ENCODE measurements at places on chromosomes 3 and 15. TPM values are rescaled to one million over a fixed set of nuclear protein-coding genes. Genes with fewer than 3 reads are reported as not detected.

DNA sequence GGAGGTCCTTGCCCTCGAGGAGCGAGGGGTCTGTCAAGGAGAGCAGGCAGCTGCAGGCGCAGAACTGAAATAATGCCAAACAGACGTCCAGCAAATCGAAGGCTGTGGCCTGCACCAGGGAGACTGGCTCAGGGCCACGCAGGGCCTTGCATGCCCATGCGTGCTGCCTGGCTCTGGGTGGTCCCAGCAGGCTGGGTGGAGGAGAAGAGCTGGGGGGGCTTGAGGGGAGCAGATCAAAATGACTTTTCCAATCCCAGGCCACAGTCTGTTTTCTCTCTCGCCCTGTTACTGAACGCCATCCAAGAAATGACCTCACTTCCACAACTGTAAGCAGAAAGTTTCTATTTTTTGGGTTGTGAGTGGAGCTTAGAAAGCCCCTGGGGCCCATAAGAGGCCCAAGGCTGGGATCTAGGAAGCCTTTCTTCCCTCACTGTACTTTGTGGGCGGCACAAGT, 96.9 kb upstream of the RPL32 start:
- DNase-seq, result no peak

DNA sequence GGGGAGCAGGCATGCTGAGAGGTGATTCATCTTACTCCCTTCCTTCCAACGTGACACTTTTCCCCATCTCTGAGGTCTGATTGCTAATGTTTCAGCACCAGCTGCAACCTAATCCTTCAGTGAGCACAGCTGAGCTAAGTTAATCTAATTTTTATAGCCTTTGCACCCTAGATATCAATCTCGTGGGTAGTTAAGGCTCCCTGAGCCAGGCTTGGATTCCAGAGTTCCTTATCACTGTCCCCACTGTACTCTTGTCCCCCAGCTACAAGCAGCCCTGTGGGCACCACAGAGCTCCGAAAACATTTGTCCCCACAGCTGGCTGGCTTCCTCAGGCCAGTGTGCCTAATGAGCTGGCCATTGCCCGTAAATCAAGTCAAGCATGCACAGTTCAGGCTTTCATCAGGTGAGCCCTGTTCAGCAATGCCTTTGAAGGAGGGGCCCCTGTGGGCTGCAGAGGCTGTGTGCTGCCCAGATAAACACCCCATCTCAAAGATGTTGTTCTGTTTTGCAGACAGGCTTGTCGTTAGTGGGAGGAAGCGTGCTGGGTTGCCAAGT, 376.9 kb upstream of the RASGRP1 start:
- DNase-seq, result no peak

GRCh38 chr15:77649610-77650009, 16.9 kb upstream of the LINGO1 start:
- no peak for DNase-seq

DNA sequence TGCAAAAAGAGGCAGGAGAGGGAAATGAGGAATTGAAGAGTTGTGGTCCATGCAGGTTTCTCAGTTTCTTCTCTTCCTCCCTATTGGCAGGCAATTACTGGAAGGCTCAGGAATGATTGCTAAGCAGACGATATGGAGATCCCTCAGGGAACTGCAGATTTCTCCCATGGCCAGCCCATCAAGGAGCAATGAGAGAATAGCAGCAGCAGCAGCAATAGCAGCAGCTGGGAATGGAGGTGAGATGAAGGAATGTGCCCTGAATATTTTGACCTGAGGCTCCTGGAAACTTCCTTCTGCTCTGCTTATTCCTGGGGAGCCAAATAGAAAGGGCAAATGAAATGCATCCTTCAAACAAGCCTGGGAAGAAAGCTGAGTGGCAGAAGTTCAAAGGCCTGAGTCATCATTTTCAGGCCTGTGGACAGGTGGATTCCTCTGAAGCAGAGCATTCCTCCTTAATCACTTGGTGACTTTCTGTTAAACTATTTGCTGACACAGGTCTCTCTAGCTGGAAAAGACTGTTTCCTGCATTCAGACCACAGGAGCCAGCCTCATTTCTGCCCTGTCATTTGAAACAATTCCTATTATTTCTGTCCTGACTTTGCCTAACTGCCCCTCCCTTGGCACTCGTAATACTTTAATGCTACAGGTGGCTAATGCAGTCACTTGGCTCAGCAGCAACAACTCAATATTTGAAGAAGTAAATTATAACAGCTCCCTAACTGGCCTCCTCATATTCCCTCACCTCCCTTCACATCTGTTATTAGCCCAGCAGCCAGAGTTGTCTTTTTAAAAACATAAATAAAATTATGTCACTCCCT, 146.9 kb upstream of the GADL1 start:
- DNase-seq, result no peak

DNA sequence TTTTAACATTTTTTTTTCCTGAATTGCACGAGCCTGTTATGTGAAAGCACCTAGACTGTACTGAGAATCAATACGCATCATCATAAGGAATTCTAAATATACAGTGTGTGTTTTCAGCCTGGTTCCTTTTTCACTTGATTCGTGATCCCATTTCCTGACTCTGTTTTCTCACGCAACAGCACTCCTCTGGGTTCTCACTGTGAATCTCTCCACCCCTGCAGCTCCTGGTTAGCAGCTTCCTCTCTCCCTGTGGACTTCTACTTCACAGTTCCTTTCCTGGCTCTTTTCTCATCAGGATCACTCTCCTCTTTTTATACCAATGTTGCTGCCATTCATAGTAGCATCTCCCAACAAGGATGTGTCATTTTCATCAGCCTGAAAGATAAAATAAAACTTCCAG, 297.2 kb downstream of the CADM2 start:
- DNase-seq, result no peak

DNA sequence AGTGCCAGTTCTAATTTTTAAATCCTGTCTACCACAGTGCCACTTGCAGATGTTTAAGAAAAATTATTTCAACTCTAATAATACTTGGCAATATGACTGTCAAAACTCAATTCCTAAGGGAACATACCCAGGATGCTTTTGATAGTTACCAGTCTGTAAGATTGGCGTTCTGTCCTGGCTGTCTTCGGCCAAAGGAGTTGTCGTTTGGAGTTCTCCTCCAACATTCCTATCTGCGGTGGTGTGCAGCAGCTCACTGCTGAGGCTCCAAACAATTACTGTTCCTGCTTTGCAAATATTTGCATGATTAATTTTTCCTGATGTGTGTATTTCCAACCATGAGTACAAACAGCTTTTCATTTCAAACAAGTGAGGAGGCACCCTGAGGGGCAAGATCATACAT, 330.8 kb upstream of the DPH6 start:
- DNase-seq, result no peak

HHLA2 gene
- not detected for total RNA-seq

SAMD7 gene
- total RNA-seq, result not detected

B3GALNT1 gene
- total RNA-seq, result 57.9 TPM

Data from left cardiac atrium (tissue), 4 donors.